ENCODE measurements at places on chromosomes 5 and 9.
A peak's percentile ranks its signal among the peaks of the same experiment; 100 is the strongest.

DNA sequence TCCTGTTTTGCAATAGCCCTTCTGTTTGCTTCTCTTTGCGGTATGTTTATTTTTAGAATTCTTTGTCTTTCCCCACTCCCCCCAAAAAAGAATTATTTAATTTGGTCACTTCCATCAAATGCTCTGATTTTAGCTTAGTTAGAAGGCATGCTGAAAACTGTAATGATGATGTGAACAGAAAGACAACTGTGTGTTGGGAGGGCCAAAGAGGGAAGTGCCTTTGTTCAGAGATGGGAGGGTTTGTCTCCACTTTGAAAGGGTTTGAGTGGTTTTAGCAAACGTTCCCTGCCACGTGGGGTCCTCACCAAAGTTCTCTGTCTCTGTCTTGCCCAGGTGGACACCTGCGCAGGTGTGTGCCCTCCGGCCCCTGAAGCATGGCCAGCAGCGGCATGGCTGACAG, 41.9 kb downstream of the SYK start:
- DNase-seq: no peak

- no peak for DNase-seq
Measured at GRCh38 chr9:40927851-40928802, 200.4 kb downstream of the FOXD4L6 start.

DNA sequence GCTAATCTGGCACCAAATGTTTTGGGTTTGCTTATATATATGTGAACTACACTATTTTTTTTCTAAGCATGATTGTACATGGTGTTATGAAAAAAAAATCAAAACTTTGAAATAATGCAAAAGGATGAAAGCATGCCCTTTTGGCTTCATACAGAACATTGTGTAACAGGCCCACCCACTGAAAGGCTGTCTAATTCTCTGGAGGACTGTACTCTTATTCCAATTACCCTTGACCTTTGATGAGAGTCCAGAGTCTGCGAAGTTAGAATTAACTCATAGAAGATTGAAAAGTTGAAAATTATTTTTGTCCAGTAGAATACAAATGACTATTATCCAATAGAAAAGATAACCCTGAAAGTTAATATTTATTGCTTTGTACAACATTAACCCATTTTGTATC, 117.4 kb downstream of the ADAMTS12 start:
- no peak for DNase-seq

GRCh38 chr9:107948086-107948485, 458.5 kb upstream of the KLF4 start:
- DNase-seq: peak; percentile 22

DNA sequence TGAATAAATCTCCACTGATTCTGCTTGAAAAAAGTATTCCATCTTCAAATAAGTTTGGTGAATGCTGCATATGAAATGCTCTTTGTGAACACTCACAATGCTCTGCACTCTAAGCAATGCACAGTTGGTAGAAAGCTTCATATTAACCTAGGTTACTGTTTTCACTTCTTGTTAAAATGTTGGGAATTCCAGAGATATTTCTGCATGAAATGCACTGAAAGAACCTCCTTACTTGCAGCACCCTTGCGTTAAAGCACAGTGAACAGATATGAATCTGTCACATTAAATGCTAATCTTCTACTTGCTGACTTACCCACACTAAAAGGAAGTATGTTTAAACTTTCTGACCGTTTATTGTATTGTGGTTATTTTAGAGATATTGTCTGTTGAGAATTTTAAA, 584.1 kb upstream of the NUDT12 start:
- DNase-seq: no peak

DNA sequence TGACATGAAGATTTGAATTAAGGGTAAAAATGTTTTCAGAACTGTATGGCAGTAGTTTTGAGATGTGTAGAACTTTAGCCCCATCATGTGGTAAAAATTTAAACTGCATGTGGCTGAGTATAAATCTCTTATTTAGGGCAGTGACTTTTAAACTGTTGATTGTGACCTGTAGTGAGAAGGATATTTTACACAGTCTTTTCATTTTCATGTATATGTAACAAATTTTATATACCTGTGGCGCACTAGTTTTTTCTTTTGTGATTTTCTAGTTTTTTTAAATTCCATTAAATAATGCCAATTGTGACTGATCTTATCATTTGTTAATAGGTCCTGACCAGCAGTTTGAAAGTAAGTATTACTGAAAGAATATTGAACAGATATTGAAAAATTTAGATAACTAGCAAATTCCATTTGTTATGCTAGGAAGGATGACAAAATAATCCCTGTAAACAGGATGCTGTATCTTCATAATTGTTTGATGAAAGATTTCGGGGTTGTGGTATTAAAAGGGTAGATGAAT, 47.2 kb downstream of the GPBP1 start:
- DNase-seq: peak; percentile 62

DNA sequence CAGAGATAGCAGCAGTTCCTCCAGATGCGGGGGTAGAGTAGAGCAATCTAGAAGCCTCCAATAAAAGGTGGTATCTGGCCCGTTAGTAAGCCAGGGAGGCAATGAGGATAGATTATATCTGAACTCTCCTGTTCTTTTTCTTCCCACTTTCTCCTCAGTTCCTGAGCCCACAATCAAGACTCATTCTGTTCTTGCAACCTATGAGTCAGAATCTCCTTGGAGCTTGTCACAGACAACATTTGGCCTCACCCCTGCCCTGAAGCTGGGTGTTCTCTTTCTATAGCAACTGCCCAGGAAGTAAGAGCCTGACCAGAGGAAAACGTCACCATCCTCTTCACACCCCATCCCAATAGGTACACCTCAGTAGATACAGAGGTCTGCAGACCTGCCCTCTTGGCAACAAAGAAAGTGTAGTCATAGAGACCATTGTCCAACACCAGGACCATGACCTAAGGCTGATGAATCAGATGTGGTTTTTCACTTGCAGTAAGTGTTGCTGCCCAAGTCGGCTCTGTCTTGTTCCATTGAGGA, 76.3 kb upstream of the PCA3 start:
- DNase-seq: peak; percentile 67

DNA sequence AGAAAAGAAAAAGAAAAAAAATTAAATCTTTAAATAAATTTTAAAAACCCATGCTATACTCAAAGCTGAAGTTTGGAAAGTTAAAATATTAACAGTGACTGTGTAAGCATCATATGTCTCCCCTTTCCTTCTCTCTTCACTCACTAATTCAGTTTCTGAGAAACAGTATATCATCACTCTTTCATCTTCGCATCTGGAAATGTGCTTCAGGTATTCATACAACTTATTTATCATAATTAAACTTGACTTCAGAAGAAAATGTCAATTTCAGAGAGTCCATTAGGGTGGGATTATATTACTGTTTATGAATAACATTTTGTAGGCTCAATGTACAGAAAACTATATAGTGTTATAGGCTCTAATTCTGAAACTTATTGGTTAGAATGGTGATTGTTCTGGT, 29.3 kb upstream of the TARS1 start:
- no peak for DNase-seq

DNA sequence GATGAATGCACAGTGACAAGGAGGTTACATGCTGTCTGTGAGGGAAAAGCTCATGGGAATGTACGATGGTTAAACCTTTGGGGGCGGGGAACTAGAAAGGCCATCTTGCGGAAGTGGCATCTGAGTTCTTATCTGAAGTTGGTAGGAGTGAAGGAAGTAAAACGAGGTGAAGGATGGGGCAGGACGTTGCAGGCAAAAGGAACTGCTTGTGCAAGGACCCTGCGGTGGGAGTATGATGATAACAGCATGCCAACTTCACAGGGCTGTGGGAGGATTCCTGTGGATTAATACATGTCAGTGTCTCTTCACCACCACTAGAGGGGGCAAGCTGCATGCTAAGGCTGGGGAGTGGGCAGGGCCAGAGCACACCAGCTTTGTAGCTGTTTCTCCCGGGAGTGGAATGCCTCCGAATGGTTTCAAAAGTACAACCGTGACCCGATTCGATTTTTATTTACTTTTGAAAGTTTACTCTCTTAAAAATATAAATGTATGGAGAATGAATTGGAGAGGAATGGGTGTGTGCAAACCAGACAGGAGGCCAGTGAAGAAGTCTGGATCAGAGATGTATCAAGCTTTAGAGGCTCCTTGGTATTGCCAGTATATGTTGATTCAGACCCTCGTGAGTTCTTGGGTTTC, 62.5 kb downstream of the CYFIP2 start:
- DNase-seq: peak; percentile 80

DNA sequence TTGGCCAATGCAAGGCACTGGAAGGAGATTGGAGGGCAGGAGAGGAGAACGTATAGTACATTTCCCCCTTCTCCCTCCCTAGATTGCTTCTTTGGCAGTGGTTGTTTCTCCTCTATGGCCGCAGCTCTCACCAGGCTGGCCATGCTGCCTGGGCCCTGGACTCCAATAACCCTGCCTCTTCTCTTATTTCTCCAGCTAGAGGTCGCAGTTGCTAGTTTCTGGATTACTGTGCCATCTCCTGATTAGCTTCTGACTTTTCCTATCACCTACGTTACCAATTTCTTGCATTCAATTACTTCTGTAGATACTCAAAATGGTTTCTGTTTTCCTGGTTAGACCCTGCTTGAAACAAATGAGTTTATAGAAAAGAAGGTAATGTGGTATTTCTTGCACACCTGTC, 2.4 kb upstream of the MACIR start:
- no peak for DNase-seq

DNA sequence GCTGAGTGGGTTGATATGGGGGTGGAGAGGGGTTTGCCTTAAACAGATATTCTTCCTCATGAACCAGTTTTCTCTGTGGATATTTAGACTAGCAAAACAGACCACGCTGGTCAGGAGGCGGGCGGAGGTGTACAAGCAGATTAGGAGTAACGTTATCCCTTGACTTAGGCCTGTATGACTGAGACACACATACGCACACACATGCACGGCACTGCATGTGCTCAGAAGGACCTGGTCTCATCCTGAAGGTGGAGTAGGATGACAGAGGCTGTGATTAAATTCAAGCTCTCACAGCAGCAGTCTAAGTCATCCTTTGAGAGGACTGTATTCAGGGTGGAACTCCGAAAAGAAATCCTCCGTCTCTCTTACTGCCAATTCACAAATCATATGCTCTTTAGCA, 209.7 kb downstream of the DIRAS2 start:
- DNase-seq: peak; percentile 8

- no peak for DNase-seq
Measured at GRCh38 chr5:90191352-90192045, 218.1 kb downstream of the CETN3 start.

DNA sequence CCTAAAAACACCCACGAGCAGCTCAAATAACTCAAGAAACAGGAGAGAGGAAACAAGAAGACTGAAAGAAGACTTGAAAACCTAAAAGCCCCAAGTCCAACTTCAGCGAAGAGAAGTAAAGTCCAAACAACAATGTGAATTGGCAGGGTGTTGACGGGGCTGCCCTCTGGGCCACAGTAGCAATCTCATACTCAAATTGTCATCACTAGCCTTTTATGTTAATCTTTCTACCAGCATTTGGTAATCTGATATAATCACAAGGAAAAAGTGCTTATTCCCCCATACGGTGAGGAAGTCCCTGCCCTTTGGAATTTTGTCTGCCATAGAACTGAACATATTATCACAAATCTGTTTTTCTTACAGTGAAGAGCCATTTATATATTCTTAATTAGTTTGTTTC, 51.5 kb upstream of the IFNE start:
- DNase-seq: no peak

GRCh38 chr5:34011536-34011935, 3.7 kb upstream of the AMACR start:
- DNase-seq: peak; percentile 44

GRCh38 chr9:135494791-135495559, 5.5 kb upstream of the MRPS2 start:
- DNase-seq: no peak

DNA sequence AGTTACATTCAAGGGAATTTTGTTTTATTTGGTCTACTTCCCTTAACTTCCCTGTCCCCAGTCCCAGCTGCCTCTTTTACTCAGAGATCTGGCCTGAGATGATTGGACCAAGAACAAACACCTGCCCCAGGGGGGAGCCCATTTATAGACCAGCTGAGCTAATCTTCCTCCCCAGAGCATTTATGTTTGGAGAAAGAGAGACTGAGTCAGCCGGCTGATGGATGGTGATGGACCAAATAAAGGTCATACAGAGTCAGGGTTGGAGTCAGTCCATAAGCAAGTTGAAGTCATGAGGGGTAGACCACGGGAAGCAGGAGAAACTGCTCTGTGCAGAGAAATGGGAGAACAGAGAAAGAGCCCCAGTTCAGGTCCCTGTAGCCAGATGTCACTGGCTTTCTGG, 77.7 kb downstream of the TMEM174 start:
- DNase-seq: no peak

- peak; percentile 3 for DNase-seq
Measured at GRCh38 chr9:26650325-26650724, 242.3 kb downstream of the CAAP1 start.

DNA sequence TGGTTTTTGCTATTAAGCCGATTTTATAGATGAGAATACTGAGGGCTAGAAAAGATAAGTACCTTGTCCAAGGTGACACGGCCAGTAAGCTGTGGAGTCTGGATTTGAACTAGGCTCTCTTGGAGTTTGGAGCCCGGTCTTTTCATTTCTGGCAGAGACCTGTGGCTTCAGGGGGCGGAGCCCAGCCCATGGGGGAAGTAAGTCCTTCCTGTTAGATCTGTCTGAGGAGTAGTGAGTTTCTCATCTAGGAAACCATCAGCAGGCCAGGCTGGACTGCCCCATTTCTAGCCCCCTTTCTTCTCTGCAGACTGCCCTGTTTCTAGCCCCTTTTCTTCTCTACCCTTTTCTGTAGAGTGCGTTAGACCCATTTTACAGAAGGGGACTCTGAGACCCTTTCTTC, 521 bp upstream of the PTGS1 start:
- DNase-seq: no peak

GRCh38 chr5:52013523-52013922, 630.3 kb downstream of the ISL1 start:
- DNase-seq: no peak

GRCh38 chr9:99127356-99128132, 22.6 kb downstream of the TGFBR1 start:
- DNase-seq: peak; percentile 85

GRCh38 chr5:16740811-16741392, 124.1 kb upstream of the RETREG1 start:
- DNase-seq: no peak

GRCh38 chr9:125650271-125650737, 56.7 kb downstream of the MAPKAP1 start:
- peak; percentile 75 for DNase-seq

DNA sequence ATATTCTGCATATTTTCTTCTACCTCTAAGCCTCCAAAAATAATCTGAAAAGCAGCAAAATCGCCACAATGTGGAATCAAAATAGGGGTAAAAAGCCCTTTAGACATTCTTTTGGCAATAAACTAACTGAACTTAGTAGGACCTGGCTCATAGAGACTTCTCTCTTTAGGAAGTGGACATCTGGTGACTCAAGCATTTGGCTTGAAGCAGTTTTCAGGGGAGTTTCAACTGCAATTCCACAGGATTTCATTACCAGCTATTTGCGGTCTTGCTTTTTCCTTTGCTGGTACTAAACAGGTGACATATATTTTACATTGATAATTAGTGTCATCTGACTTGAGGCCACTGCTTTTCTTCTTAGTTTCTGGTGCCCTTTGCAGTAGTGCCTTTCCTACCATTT, 173.2 kb upstream of the FBN2 start:
- peak; percentile 16 for DNase-seq

- no peak for DNase-seq
Measured at GRCh38 chr5:67451640-67452279, 255.2 kb upstream of the CD180 start.

All from fibroblast of skin of right biceps (primary cell).